GM23248 (cell line): ENCODE measurements at places on chromosomes 3 and 15. TPM values are rescaled to one million over a fixed set of nuclear protein-coding genes. Genes with fewer than 3 reads are reported as not detected.

DNA sequence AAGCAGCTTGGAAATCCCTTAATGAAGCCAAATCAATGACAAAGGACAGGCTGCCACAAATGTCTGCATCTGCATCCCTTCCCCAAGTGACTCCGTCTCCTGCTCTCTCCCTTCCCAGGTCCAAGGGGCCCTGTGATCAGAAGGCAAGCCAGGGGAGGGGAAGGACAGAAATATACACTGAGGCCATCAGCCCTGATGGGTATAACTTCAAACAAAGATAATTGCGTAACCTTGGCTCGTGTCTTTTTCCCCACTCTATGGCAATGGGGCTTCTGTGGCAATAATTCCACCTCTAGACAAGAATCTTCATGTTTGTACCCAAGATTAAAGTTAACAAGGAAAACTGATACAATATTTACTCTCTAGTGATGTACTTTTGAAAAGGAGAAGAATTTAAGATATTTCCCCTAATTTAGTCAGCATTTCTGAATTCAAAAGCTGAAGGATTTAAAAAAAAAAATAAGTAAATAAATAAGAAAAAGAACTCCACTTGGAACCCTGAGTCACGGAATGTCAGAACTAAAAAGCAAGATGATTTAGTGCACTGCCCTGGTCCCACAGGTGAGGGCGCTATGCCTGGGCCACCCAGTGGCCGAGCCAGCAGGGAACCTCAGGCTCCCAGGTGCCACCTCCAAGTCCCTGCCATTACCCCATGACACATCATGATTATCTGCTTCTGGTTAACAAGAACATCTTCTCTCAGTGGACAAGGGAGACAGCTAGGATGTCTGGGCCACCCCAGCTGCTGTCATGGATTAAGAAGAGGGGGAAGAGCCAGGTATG is 154.5 kb downstream of the STT3B start:
- H3K36me3 ChIP-seq, result no peaks in the 10 kb centered on the region
- no peaks in the 10 kb centered on the region for H3K4me1 ChIP-seq
- H3K4me3 ChIP-seq, result no peak overlapping the region
- H3K27ac ChIP-seq, result no peak overlapping the region
- H3K27me3 ChIP-seq, result no peaks in the 10 kb centered on the region

DNA sequence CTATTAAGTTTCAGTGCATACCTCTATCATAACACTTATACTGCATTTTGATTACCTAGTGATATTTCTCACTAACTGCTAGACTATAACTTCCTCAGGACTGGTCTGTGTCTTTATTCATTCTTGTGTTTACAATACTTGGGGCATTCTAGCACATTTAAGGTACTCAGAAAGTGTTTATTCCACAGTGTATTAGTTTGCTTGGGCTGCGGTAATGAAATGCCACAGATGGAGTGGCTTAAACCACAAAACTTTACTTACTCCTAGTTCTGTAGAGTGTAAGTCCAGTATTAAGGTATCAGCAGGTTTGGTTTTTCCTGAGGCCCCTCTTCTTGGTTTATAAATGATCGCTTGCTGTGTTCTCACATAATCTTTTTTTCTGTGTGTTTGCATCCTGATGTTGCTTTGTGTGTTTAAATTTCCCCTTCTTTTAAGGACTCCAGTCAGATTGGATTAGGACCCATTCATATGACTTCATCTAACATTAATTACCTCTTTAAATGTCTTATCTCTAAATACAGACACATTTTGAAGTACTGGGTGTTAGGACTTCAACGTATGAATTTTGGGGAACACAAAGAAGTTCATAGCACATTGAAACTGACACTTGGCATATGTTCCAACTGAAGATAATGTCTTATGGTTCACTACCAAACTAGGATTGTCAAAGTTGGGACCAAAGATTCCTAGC is 23.9 kb downstream of the RNF111 start:
- H3K27me3 ChIP-seq, result no peaks in the 10 kb centered on the region
- H3K36me3 ChIP-seq, result peaks cover 7% of the 10 kb centered on the region; the same call in 1 of the 2 replicates
- DNase-seq, result no peak
- 0 out of 2 replicates have a peak, but pooled peaks cover 5% of the 10 kb centered on the region for H3K4me1 ChIP-seq
- H3K4me3 ChIP-seq, result no peak overlapping the region

- H3K4me3 ChIP-seq, result no peak overlapping the region
- DNase-seq, result peak; percentile 4
- no peaks in the 10 kb centered on the region; the same call in 1 of the 2 replicates for H3K27me3 ChIP-seq
- peaks cover 23% of the 10 kb centered on the region for H3K4me1 ChIP-seq
Observed at GRCh38 chr3:23738944-23739343, 66.8 kb upstream of the UBE2E1 start.

- no peaks in the 10 kb centered on the region for H3K36me3 ChIP-seq
- H3K27me3 ChIP-seq, result no peaks in the 10 kb centered on the region
- no peak for DNase-seq
- H3K27ac ChIP-seq, result no peak overlapping the region
Observed at GRCh38 chr3:101509281-101509680, 3.7 kb downstream of the SENP7 start.

GRCh38 chr3:167110901-167111300 is 269.2 kb downstream of the ZBBX start:
- no peaks in the 10 kb centered on the region for H3K36me3 ChIP-seq
- no peak for DNase-seq
- H3K27ac ChIP-seq, result no peak overlapping the region
- H3K27me3 ChIP-seq, result no peaks in the 10 kb centered on the region

DNA sequence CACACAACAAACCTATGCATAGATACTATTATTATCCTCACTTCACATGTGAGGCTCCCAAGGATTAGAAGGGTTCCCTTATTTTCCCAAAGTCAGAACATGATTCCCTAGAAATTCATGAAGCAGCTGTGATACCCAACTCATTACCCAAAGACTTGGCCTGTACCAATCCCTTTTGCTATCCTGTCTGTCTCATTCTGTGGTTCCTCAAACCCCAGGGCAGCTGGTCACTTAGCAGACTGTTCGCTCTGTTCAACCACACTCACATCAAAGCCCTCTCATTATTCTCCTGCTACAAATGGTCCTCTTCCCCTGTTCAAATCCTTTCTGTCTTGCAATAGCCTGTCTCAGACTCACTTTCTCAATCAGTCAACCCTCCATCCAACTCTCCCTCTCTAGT is 154.3 kb upstream of the TRIM42 start:
- H3K36me3 ChIP-seq, result no peaks in the 10 kb centered on the region
- no peak overlapping the region for H3K4me3 ChIP-seq
- H3K27ac ChIP-seq, result no peak overlapping the region
- no peaks in the 10 kb centered on the region for H3K4me1 ChIP-seq

- no peak overlapping the region for H3K4me3 ChIP-seq
- H3K27ac ChIP-seq, result no peak overlapping the region
- DNase-seq, result no peak
- H3K4me1 ChIP-seq, result peaks cover 14% of the 10 kb centered on the region
- no peaks in the 10 kb centered on the region for H3K27me3 ChIP-seq
Observed at GRCh38 chr3:53132347-53132746, 2.1 kb upstream of the RFT1 start.

DNA sequence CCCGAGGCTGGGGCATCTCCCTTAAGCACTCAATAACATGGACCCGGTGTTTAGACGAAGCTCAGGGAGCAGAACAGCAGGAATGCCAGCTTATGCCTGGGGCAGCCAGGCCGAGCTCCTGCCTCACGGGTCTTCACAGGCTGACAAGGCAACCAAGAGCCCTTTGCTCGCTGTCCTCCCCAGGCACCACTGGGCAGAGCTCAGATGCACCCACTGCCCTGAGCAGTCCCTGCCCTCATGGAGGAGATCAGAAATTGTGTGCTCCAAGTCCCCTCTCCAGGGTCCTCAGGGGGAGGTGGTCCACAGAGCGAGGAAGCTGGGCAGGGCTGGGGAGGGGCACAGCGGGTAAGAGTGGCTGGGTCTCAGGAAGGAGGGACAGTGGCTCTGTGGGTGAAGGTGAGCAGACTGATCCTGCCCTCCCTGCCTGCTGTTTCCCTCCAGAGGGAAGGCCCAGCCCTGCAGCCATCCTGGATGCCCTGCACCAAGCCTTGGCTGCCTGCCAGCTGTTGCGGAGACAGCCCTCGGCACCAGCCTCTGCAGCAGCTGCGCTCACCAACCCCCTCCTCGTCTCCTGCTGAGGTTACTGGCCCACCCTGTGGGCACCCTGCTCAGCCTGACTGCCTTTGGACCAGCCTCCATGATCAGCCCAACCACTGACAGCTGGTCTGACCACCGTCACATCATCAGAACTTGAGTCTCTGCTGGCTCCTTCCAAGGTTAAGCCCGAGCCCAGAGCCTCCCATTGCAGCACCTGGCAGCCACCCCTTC is 21.1 kb upstream of the GP9 start:
- DNase-seq, result no peak
- no peaks in the 10 kb centered on the region for H3K36me3 ChIP-seq
- H3K27ac ChIP-seq, result no peak overlapping the region
- no peaks in the 10 kb centered on the region for H3K4me1 ChIP-seq
- no peak overlapping the region for H3K4me3 ChIP-seq

DNA sequence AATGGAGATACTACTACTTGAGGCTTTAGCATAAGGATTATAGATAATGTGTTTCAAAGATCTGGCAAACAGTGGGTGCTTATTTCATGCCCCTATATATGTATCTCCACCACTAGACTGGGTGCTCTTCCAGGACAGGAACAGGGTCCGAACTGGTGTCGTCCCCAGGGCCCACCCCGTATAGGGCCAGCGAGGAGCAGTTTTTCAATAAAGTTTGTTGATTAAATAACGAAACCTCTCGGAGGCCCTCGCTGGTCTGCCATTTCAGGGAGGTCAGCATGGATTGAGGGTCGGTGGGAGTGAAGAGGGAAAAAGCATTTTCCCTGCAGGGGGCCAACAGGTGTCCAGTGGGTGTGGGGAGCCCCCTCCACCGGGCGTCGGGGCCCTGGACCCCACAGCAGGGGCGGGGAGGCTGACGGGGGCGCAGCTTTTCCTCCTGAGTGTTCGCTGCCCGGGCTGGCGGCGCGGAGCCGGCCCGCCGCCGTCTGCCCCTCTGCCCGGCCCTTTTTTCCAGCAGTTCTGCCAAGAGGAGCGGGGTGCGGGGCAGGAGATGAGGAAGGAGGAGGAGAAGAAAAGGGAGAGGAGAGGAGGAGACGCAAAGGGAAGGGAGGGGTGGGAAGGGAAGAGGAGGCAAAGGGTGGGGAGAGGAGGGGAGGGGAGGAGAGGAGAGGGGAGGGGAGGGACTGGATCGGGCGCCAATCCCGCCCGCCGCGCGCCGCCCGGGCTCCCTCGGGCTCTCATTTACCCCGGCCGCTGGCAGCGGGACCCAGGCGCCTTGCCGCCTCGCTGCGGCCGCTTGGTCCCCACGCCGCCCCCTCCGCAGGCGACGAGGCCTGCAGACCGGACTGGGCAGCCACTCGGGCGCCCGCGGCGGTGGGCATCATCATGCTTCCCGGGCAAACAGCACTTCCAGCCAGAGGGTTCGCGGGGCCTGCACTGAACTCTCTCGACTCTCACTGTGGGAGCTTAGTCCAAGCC is 66.3 kb downstream of the ISG20 start:
- H3K27ac ChIP-seq, result no peak overlapping the region
- no peaks in the 10 kb centered on the region for H3K36me3 ChIP-seq
- H3K27me3 ChIP-seq, result peaks cover 22% of the 10 kb centered on the region

DNA sequence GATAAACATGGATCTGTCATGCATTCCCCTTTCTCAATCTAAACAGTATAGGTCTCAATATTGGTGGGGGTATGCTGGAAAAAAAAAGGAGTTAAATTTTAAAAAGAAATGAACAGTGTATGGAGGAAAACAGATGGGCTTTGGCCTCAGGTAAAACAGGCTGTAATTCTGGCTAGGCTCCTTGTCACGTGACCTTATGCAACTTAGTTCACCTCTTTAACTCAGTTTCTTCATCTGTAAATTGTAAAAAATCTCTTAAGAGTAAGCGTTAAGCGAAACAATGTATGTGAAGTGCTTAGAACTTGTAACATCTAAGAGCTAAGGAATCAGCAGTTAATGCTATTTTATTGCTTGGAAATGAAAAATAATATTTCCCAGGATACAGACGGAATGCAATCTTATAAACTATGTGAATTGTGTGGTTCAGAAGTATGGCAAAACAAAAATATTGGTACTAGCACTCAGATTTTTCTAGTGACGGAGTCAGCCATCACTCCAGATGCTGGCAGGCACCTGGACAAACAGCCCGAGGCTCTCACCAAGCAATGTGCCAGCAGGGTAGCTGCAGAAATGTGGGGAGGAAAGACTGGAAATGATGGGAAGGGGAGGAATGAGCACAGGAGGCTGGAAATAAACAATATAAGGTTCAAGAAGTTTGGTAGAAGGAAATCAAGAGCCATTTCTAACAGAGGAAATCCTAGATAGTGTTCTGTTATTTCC is 172.8 kb downstream of the USP13 start:
- H3K4me1 ChIP-seq, result no peaks in the 10 kb centered on the region
- H3K4me3 ChIP-seq, result no peak overlapping the region
- H3K36me3 ChIP-seq, result no peaks in the 10 kb centered on the region
- DNase-seq, result no peak

DNA sequence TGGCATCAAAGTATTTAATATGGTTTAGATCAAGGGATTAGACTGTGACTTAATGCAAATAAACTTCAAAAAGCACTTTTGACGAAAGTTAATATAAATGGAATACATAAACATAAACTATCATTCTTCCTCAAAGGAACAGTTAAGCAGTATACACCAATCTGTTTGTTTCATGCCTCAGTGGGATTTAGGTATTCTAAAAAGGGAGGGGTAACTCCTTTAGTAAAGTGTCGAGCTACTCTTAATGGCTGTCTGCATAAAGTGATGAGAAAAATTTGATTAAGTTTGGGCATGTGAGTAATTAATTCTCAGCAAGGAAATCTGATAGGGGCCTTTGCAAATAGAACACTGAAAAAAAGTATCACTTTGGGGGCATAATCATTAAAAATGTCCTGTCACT is 176.9 kb downstream of the FRMD5 start:
- H3K4me1 ChIP-seq, result no peaks in the 10 kb centered on the region
- DNase-seq, result no peak
- no peaks in the 10 kb centered on the region for H3K36me3 ChIP-seq

DNA sequence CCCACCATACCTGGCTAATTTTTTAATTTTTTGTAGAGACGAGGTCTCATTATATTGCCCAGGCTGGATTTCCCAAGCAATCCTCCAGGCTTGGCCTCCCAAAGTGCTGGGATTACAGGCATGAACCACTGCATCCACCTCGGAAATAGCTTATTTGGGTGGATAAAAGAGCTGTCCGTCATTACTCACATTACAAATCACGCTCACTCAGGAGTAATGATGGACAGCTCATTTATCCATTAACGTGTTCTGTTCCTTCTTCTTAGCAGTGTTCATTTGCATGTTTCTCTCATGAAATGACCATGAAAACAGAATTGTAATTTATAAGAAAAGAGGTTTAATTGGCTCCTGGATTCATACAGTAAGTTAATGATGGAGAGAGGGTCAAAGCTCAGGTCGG is 9.8 kb downstream of the SV2B start:
- no peak overlapping the region for H3K27ac ChIP-seq
- no peaks in the 10 kb centered on the region for H3K4me1 ChIP-seq
- H3K4me3 ChIP-seq, result no peak overlapping the region
- DNase-seq, result no peak
- H3K27me3 ChIP-seq, result no peaks in the 10 kb centered on the region; the same call in 1 of the 2 replicates

Gene COL8A1
- 157 and 189 TPM in 2 replicates for total RNA-seq

Gene ADGRG7
- not detected in 2 replicates for total RNA-seq

Gene GOLGA6A
- total RNA-seq, result not detected in 2 replicates

Gene ITIH1
- not detected in 2 replicates for total RNA-seq

Gene SOX14
- not detected in 2 replicates for total RNA-seq

Gene FGD5
- not detected in 2 replicates for total RNA-seq

Gene THSD4
- total RNA-seq, result 50.6 and 58.9 TPM in 2 replicates

Gene CSPG5
- 0.54 TPM in 1 of 2 replicates, not detected in the other for total RNA-seq

Gene MEGF11
- not detected in 2 replicates for total RNA-seq
